ENCODE measurements at places on chromosomes 2 and 18.

DNA sequence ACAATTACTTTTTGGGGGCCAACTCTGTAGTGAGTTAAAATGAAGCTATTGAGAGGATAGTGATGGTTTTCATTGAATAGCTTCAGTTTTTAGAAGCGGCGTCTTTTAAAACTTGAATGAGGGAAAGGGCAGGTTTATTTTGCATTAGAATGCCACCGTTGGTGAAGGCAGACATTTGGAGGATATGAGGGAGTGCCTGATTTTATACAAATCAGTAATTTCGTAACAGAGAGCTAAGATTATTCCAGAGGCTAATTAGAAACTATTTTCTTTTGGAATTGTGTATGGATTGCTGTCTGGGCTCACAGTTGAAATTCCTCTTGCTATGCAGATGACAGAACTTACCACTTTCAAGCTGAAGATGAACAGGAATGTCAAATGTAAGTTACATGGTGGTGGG lies 67.6 kb downstream of the ITGB1BP1 start:
- no peak for DNase-seq

DNA sequence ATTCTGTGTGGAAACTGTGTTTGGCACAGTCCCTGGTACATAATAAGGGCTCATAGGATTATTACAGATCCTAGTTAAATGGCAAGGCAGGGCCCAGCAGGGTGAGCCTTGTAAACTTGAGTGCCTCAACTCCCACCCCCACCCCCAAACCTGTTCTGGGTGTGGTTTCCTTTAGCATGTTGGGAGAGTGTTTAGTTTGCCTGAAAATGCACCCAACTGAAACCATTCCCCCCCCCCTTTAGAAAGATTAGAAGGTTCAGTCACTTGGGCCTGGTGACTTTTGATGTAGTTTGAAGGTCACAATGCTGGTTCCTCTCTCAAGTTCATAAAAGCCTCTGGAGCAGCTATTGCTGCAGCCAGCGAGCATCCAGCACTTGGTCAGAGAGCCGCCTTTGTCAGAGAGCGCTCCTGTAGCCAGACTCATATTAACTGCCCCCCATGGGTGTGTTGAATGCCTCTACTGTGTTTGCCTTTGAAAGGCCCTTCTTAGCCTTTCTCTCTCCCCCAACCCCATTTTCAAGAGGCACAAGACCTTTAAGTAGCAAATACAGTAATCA lies 113.7 kb downstream of the SPTBN1 start:
- no peak for DNase-seq

DNA sequence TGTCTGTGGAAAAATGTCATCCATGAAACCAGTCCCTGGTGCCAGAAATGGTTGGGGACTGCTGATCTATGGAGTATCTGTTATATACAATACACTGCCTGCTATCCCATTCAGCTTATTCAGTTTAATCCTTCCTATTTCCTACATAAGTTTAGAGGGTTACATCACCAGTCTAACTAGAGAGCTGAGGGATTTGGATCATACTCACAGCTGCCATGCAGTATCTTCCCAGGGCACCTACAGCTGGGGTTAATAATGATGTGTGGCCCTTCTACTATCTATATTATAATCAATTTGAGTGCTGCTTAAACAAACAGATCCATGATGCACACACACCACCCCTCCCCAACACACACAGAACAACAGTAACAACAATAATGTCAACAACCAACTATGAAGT lies 524.0 kb downstream of the LRRTM4 start:
- no peak for DNase-seq

- DNase-seq = no peak
Measured at GRCh38 chr18:37578886-37579513, 13.4 kb upstream of the CELF4 start.

DNA sequence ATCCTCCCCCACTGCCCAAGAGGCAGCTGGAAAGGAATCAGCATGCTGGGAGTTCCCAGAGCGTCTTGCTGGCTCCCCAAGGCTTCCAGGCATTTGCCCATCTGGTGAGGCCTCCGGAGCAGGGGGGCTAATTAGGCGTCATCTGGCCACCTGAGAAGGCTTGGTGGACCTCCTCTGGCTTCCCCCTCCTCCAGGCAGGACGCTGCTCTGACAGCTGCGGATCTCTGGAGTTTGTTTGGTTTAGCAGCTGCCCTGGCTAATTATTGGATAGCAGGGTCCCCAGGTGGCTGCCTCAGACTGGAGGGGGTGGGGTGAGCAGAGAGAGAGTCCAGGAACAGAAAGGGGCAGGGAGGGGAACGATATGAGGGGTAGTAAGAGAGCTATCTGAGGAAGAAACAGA lies 425.2 kb upstream of the MEX3C start:
- no peak for DNase-seq

DNA sequence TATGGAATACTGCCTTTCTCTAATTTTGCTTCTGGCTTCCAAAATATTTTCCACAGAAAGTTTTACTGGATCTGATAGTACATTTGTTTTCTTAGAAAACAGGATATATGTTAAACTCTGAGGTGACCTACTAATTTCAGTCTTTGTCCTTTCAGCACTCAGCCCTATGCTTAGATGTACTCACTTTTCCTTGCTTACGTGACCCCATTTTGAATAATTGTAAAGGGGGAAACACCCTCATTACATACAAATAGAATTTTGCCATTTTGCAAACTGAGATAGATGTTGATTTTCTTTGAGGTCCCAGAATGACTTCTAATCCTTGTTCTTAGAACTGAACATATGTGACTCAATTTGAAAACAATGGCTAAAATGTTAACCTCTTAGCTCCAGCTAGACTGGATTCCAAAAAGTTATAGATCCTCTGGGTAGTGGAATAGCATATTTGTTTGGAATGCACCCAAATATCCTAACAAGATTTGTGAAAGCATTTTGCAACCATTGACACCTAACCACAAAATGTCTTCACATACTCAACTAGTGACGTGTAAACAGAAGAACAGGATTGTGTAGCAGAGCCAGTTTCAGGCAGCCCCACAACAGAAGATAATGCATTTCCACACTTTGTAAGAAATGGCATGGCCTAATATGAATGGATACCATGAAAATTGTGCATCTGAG lies 44.8 kb upstream of the EHBP1 start:
- DNase-seq = no peak

GRCh38 chr2:170715062-170715931 lies at the start of gene SP5:
SP5 (plus strand) TSS chr2:170715337; CDS start chr2:170715513, 176 bp downstream.
- DNase-seq = no peak

DNA sequence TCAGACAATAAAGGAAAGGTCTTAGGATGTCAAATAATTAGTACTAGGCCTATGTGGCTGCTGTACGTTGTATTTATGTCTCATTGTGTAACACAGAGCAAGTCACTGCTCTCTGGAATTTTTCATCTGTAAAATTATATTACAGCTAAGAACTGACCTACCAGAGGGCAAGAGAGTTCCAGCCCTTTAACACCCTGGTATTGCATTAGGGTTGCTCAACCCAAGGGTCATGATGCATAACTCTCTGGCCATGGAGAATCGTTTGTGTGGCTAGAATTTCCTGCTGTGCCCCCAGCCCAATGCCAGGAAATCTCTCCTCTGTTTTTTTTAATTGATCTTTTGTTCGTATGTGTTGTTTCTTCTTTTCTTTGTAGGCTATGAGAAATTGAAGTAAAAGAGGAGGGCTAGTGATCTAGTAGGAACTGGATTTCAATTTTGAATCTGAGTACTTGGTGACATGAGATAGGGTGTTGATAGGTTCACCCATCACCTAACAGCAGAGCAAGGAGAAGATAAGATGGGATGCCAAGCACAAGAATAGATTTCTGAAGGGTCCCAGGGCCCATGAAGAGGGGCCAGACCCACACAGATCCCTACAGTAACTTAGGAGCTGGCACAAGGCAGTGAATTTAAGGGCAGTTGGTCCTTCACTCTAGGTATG lies 571.2 kb upstream of the TNP1 start:
- no peak for DNase-seq

DNA sequence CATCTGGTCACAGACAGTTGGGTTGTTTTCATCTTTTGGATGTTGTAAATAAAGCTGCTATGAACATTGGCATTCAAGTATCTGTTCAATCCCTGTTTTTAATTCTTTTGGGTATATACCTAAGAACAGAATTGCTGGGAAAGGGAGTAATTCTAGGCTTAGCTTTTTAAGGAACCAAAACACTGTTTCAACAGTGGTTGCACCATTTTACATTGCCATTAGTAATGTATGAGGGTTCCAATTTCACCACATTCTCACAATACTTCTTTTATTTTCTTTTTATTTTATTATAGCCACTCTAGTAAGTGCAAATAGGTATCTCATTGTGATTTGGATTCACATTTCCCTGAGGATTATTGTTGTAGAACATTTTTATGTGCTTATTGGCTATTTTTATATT lies 108.9 kb upstream of the GLS start:
- no peak for DNase-seq

- no peak for DNase-seq
Measured at GRCh38 chr2:237422309-237422708, 8.3 kb upstream of the COL6A3 start.

DNA sequence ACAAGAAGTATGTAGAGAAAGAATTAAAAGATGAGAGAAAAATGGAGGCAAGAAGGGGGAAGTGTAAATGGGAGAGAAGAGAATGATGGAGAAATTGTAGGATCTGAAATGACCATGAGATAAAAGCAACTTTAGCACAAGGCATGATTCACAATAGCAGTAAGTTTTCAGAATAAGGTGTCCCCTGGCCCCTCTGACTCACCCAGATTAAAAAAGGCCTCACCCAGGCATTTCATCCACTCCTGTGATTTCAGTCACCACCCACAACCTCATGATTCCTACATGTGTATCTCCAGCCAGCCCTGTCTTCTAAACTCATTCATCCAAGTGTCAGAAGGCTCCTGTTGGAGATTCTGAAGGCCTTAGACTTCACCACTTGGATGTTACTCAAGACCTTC lies 56.6 kb downstream of the SP100 start:
- DNase-seq = no peak

- no peak for DNase-seq
Measured at GRCh38 chr2:136137982-136138381, 20.0 kb upstream of the CXCR4 start.

- no peak for DNase-seq
Measured at GRCh38 chr2:162369551-162369950, 25.6 kb downstream of the GCA start.

DNA sequence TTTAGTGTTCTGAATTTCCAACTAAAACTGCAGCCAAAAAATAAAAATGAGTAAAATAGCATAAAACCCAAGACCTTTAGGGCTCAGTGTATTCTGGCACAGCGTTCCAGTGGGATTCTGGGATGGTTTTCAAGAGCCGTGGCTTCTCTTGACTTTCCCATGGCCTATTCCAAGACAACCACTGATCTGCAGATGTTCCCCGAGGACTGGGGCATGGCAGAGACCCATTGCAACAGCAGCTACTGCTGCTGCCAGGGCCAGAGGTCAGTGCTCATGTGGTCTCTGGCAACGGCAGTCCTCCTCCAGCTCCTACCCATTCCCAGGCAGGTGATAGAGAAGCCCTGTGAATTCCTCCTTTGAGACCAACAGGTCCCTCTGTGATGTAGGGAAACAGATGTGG lies 26.8 kb downstream of the TNP1 start:
- DNase-seq = no peak

- DNase-seq = no peak
Measured at GRCh38 chr2:140085674-140086073, 1305.5 kb upstream of the NXPH2 start.

DNA sequence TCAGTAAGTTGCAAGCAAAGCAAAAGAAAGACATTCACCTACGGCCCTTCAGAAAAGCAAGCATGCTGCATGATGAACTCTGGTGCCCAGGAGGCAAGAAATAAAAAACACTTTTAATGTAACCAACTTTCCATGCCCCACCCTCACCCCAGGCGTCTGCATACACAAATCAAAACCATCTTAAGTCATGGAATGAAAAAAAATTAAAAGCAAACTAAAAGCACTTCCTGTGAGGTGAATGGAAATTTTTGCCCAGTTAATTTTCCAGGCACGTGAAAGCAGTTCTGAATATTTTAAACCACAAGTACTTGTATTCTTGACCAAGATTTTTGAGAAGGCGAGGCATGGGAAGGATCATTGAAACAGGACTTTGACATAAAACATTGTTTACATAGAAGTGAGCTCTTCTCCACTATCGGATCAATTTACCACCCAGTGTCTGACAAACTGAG lies 2.5 kb upstream of the ICOS start:
- no peak for DNase-seq

- DNase-seq = no peak
Measured at GRCh38 chr2:8176887-8177286, 505.0 kb upstream of the ID2 start.

GRCh38 chr2:30362468-30363081 lies 84.5 kb upstream of the LCLAT1 start:
- no peak for DNase-seq

DNA sequence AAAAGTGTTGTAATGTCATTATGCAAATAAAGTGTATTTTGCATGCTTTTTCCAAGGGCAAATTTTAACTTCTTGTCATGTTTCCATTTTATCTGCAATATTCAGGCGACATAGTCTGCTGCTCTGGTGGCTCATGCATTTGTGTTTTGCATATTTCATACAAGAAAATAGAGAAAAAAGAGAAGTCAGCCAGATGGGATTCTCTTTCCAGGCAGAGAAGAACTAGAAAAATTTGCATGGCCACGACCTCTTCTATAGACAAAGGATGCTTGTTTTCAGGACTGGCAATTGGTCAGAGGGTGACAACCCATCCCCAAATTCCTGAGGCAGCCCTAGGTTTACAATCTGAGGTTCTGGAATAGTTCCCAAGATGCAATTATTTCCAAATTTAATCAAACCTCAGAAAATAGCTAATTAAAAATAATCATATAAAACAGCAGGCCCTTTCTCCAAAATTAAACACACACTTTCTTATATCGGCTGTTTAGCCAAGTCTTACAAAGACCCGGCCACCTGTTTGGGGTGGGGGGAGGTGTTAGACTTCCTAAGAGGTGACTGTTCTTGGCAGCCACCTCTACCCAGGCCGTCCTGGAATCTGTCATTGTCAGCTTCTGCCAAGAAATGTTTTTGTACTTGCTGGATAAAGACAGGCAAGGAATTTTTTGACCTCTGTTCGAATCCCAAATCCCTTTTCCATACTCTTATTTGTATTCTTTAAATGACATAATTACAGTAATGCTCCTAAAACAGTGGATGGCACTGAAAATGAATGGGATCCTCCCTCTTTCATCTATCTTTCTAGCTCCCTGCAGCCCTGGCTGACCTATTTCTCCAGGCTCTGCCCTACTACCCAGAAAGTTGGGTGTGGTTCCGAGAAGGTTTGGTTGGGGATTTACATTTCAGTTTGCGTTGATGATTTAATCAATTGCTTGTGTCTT lies 20.8 kb upstream of the SOS1 start:
- no peak for DNase-seq

GRCh38 chr2:233338046-233338445 lies 16.2 kb upstream of the DGKD start:
- no peak for DNase-seq

Measured in stimulated activated CD8-positive, alpha-beta memory T cell treated with anti-CD3 and anti-CD28 coated beads, Interleukin-15, amount 100 ng/mL, for 24 hours (primary cell).